ENCODE measurements at places on chromosomes 3 and 15.

- DNase-seq: peak; percentile 55
These were observed 256.7 kb upstream of the KCNH8 start for GRCh38 chr3:18891641-18892040.

GRCh38 chr3:169641167-169641566 is 22.3 kb downstream of the MECOM start:
- DNase-seq: no peak

GRCh38 chr15:59051873-59052861 is 52.8 kb upstream of the CCNB2 start:
- DNase-seq: no peak

- no peak for DNase-seq
These were observed 51.8 kb downstream of the ATP2B2 start for GRCh38 chr3:10453431-10454163.

GRCh38 chr15:83077491-83078230 is 10.6 kb upstream of the BTBD1 start:
- DNase-seq: no peak

GRCh38 chr3:11570789-11571495 is 72.8 kb downstream of the VGLL4 start:
- no peak for DNase-seq

- DNase-seq: peak; percentile 61
These were observed 148.1 kb downstream of the NEK11 start for GRCh38 chr3:131174752-131175151.

GRCh38 chr15:55402707-55403106 is 5.5 kb downstream of the CCPG1 start:
- DNase-seq: no peak

DNA sequence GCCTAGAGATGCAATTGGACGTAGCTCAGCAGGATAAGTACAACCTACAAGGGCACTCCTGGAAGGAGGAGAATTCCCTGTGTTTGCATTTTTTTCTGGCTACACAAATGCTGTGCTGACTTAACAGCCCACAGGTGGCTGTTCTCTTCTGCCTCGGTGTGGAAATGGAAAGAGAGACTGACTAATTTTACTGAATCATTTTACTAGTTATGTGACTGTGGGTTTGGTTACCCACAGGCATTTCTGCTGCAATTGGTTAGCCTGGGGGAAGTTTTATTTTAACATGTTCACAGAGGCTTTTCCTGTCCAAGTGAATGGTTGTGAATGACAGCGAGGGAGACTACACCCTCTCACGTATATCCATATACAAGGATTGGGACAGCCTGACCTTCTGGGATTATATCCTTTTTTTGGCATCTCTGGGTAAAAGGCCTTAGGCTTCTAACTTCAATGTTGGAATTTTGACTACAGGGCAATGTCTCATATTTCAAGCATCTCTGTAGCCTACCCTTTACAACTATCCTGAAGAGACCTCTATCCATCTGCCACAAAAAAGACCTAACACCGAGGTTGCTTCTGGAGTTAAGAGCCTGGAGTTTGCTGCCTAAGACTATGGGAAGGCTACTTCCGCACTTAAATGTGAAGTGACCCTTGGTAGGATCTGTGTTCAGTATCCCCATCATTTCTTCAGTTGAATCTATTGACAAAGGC is 67.2 kb upstream of the TP63 start:
- no peak for DNase-seq

GRCh38 chr3:138861798-138862197 is 27.1 kb upstream of the PIK3CB start:
- DNase-seq: no peak
